Activated CD4-positive, alpha-beta T cell treated with anti-CD3 and anti-CD28 coated beads, Interleukin-2, amount 10 ng/mL, durations not matched to agents 24 days and 14 days (primary cell): ENCODE measurements at places on chromosomes 2 and 18. TPM values are rescaled to one million over a fixed set of nuclear protein-coding genes. Genes with fewer than 3 reads are reported as not detected.

- DNase-seq: peak; percentile 98
Measured at GRCh38 chr2:96148410-96149217, 3.4 kb upstream of the DUSP2 start.

DNA sequence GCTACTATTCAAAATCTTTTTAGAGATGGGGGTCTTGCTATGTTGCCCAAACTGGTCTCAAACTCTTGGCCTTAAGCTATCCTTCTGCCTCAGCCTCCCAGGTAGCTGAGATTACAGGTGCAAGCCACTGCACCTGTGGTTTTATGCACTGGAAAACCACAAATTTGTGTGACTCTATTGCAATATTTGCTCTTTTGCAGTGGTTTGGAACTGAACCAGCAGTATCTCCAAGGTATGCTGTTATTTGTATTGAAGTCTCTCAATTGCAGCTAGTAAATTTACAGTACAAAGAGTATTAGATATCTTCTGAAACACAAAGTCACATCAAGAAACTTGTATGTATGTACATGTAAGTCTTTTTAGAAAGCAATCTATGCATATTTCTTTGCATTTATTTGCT is 46.2 kb downstream of the PPP4R1 start:
- DNase-seq: no peak

- DNase-seq: no peak
Measured at GRCh38 chr18:68439642-68440041, 275.3 kb downstream of the TMX3 start.

- DNase-seq: no peak
Measured at GRCh38 chr2:149906886-149907285, 319.3 kb upstream of the MMADHC start.

DNA sequence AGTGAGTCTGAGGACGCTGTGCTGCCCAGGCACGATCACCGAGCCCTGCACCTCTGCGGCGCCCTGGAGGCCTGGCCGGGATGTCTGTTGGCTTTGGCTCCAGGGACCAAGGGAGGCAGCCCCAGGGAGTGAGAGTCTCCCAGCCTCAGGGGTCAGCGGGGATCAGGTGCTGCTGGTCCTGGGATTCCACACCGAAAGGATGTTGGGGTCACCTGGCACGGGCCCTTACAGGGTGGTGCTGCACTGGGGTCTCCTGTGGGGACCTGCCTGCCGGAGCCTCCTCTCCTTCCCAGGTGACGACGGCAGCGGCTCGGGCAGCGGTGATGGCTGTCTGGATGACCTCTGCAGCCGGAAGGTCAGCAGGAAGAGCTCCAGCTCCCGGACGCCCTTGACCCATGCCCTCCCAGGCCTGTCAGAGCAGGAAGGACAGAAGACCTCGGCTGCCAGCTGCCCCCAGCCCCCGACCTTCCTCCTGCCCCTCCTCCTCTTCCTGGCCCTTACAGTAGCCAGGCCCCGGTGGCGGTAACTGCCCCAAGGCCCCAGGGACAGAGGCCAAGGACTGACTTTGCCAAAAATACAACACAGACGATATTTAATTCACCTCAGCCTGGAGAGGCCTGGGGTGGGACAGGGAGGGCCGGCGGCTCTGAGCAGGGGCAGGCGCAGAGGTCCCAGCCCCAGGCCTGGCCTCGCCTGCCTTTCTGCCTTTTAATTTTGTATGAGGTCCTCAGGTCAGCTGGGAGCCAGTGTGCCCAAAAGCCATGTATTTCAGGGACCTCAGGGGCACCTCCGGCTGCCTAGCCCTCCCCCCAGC is 30.5 kb downstream of the GPC1 start:
- no peak for DNase-seq

DNA sequence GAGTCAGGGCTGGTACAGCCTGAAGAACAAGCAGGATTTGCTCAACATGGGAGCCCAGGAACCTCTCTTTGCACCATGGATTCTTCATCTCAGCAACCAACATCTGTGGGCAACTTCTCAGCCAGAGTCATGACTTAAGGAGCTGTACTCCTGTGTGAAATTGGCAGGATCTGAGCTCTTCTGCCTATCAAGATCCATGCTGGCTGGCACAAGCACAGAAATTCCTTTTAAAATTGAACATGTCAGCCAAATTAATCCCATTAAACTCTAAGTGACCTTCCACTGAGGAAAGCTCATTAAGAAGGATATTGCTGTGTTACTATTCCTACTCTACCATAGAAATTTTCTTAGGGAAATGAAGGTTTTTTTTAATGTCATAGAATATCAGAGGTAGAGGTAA is 110.5 kb upstream of the SCG2 start:
- DNase-seq: no peak

GRCh38 chr2:443216-443615 is 155.3 kb upstream of the ALKAL2 start:
- no peak for DNase-seq

DNA sequence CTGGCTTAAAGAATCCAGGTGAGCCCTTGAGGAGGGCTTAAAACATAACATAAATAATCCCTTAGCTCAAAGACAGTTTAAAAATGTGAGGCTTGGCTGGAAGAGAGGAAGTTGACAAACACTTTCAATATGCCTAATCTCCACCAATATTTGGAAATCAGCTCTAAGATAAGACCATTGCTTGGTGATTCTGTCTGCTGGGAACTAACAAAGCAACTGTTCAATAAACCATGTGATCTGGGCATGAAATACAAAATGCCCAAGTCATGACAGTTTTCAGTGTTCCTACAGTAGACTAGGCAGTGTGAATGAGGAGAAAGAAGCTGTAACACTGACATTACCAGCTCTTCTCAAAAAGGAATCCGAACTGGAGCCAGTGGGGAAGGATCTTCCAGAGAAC is 10.7 kb downstream of the MFF start:
- no peak for DNase-seq

DNA sequence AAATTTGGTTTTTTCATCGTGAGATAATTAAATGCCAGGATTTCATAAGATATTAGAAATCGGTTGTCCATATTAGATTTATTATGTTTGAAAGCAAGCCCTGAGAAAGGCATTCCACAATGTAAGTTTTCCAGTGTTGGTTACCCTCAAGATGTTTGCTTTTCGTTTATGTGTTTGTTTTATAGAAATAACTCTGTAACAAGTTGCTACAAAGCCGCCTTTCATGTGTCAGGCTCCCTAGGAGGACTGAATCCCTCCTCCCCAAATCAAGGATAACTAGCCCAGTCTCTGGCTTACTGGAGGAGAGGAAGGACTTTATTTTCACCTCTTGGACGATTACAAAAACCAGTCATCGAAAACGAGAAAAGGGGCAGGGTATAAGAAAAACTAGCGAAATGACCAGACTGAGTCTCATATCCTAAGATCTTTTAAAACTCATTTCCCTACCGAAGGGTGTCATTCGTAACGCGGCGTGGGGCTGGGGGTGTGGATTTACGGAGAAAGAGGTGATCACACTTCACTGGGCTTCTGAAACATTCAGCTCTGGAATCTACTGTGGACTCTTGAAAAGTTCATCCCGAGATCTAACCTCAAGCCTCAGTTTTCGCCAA is 1.0 kb upstream of the PEX13 start:
- no peak for DNase-seq

- no peak for DNase-seq
Measured at GRCh38 chr2:178359192-178359912, 91.6 kb downstream of the PRKRA start.

The RDH14 gene
- 14.2 and 15.1 TPM in 2 replicates for total RNA-seq

The C2orf15 gene
- 0.26 and 0.40 TPM in 2 replicates for total RNA-seq

The MYO1B gene
- total RNA-seq: 16.4 and 21.1 TPM in 2 replicates

The ARHGAP28 gene
- not detected in 2 replicates for total RNA-seq

The SIGLEC15 gene
- not detected in 2 replicates for total RNA-seq

The TPO gene
- not detected in 2 replicates for total RNA-seq

The RAD51AP2 gene
- total RNA-seq: not detected in 2 replicates

The CAPN13 gene
- not detected in 2 replicates for total RNA-seq

The PRKRA gene
- 52.4 and 61.2 TPM in 2 replicates for total RNA-seq

The CASP8 gene
- 38.2 and 39.8 TPM in 2 replicates for total RNA-seq

The ZEB2 gene
- 15.2 and 15.8 TPM in 2 replicates for total RNA-seq
